AG08396 (cell line): ENCODE measurements at places on chromosomes 2 and 18.
A peak's percentile ranks its signal among the peaks of the same experiment; 100 is the strongest.

DNA sequence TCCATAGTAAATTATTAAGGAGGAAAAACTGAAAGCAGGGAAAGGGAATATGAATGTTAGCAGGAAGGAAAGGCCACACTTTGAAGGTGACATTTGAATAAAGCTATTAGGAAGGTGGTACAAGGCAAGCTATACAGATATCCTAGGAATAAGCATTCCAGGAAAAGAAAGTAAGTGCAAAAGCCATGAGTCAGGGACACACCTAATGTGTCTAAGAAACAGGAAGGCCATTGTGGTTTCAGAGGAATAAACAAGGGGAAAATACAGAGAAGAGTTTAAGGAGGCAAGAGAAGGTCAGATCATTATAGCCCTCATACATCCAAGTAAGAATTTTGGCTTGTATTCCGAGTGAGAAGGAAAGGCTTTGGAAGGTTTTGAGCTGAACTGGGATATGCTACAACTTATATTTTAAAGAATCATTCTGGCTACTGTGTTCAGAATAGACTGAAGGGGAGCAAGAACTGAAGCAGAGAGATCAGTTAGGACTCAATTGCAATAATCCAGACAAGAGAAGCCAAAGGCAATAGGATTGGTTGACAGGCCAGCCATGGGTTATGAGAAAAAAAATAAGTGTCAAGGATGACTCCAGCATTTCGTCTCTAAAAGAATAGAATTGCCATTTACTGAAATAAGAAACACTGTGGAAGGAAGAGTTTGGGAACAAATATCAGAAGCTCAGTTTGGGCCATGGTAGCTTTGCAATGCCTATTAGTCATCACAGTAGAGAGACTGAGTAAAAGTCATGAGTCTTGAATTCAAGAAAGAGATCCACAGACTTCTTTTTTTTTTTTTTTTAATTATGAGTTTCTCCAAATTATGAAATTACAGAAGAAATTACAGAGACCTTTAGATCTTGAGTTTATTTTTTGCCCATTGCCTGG is 11.3 kb downstream of the RAD51AP2 start:
- DNase-seq: no peak

GRCh38 chr2:28175028-28175427 is 217.6 kb upstream of the FOSL2 start:
- DNase-seq: no peak

DNA sequence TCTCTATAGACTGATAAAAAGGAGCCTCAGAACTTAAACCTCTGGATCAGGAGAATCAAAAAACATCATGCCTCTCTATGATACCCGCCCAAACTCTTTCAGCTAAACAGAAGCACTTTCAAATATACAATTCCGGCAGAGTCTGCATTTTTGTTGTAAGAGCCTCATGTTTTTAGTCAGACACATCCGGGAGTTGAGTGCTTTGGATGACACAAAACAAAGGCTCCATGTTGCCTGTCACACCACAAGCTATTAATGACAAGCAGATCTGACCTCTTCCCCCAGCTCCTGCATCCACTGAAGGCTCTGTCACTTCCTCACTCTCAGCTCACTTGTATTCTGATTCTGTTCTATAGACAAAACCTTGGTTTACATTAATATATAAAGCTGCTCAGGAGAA is 33.2 kb downstream of the SLC38A11 start:
- DNase-seq: peak; percentile 18

GRCh38 chr2:49123600-49123999 is 30.7 kb downstream of the FSHR start:
- DNase-seq: no peak

- no peak for DNase-seq
These were observed 208.4 kb downstream of the ZNF407 start for GRCh38 chr18:74806073-74806472.

GRCh38 chr2:219709331-219709761 is 81.9 kb downstream of the SLC4A3 start:
- no peak for DNase-seq

DNA sequence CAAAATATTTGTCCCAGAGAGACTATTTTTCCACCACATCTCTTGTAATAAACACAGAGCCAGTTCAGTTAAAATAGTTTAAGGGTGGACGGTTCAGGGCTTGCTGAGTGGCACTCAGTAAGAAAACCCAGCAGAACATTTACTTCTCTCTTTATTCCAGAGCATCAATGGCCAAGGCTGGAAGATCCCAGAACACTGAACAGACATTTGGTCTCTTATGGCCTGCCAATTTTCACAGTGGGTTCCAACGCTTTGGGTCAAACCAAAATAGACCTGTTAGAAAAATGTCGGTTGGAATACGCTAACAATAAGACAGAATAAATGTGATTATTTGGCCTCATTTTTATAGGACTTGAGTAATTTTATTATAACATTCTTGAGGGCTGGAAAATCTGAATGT is 580.3 kb upstream of the TMEFF2 start:
- DNase-seq: no peak

DNA sequence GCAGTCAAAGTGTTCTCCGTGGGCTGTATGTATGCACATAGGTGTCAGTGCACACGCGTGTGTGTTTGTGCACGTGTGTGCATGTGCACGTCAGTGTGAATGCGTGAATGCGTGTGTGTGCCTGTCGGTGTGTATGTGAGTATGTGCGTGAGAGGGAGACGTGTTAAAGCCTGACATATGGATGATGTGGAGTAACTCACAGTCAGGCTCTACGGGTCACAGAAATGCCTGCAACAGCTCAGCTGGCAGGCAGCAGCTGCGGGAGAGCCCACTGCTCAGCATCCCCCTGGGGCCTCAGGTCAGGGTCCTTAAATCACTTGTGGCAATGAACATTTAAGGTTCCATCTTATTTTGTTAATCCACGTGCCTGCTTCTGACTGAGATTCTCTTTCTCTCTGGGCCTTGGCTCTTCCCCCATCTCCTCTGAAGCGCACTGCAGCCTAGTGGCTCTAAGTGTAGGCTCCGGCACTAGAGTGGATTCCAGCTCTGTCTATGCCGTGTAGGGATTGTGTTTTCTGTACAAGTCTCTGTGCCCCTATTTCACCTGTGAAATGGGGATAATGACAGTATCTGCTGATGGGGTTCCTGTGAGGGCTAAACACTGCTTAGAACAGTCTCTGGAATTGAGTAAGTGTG is 63.0 kb downstream of the DYSF start:
- DNase-seq: no peak

GRCh38 chr2:47658646-47659320 is 124.2 kb upstream of the MSH6 start:
- DNase-seq: no peak

DNA sequence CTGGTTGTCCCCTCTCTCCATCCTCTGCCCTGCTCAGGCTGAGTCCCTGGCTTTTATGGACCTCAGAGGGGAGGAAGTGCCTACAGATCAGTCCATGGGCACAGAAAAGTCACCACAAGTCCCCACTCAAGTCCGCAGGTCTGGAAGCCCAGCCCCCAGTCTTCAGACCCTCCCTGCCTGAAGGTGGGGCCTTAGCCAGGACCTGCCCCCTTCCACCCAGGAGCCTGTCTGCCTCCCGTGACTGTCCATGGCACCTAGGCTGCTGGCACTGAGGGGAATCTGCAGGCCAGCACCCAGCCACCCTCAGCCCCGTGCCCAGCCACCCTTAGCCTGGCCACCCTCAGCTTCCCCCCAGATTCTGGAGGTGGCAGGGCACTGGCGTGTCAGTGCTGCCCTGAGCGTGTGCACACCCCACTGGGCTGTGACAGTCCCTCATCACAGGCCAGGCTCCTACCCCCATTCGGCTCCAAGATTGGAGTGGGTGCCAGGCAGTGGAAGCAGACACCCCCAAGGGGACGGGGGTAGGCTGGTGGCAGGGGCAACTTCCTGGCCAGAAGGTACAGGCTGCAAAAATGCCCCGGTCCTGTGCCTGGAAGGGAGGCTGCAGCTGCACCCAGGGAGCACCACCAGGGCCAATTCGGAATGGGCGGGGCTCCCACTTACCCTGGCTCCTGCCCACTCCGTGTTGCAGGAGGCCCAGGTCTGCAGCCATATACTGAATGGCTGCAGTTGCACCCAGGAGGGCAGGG is 154.7 kb upstream of the RMP24 start:
- DNase-seq: no peak

GRCh38 chr2:155574941-155575340 is 757.6 kb downstream of the NR4A2 start:
- DNase-seq: no peak

- DNase-seq: peak; percentile 65
These were observed 8.1 kb downstream of the LBH start for GRCh38 chr2:30239308-30239985.

GRCh38 chr2:20057268-20057667 is 5.8 kb upstream of the LAPTM4A start:
- no peak for DNase-seq

DNA sequence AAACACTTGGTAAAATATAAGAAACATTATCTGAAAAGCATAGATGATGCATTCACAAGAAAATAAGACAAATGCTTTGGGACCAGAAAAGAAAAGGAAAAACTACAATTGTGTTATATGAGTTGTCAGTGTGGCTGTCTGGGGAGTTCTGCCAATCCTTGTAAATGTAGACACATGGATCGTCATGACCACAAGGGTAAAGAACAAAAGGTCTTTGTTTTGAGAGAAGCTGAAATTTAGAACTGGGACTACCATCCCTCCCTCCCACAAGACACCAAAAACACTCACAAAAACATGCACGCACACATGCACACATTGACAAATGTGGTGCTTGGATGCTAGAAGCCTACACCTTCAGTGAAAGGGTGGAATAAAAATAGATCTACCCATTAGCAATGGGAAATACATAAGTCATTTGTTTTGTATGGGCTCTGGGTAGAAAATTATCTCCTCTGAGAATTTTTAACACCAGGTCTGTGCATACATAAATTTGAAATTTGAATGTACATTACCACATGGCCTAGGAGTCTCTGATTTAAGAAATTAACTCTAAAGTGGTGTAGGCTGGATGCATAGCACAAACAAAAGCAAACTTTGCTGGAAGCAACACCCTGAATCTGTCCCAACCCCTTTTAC is 266.2 kb upstream of the SLC39A10 start:
- DNase-seq: no peak

GRCh38 chr18:61948846-61949438 is 56.1 kb upstream of the RNF152 start:
- DNase-seq: no peak

DNA sequence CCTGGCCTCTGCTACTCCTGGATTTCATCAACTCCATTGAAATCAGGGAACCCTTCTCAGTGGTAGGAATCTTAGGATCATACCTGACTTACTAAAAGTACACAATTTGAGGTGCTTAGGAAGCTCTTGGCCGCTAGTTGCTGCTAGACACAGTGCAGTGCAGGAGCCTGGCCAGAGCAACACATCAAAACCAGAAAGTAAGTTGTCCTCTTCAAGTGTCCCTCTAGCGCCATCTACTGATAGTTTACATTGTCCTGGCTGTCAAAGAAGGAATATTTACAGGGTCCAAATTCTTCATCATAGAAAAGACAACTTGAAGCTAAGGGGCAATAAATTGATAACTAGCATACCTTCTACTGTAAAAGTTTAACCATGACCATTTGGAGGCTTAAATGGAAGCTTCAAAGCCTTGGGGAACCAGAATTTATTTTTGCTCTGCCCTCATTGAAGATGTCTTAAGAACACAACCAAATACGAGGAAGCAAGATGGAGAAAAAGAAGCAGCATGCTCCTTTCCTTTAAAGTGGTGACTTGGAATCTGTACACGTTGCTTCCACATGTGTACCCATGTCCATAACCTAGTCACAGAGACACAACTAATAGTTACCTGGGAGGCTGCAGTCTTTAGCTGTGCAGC is 889.1 kb upstream of the GCFC2 start:
- DNase-seq: peak; percentile 12

GRCh38 chr2:175103191-175103590 is 64.8 kb downstream of the ATF2 start:
- no peak for DNase-seq

GRCh38 chr2:230520875-230521155 is 104.8 kb downstream of the SP100 start:
- no peak for DNase-seq

DNA sequence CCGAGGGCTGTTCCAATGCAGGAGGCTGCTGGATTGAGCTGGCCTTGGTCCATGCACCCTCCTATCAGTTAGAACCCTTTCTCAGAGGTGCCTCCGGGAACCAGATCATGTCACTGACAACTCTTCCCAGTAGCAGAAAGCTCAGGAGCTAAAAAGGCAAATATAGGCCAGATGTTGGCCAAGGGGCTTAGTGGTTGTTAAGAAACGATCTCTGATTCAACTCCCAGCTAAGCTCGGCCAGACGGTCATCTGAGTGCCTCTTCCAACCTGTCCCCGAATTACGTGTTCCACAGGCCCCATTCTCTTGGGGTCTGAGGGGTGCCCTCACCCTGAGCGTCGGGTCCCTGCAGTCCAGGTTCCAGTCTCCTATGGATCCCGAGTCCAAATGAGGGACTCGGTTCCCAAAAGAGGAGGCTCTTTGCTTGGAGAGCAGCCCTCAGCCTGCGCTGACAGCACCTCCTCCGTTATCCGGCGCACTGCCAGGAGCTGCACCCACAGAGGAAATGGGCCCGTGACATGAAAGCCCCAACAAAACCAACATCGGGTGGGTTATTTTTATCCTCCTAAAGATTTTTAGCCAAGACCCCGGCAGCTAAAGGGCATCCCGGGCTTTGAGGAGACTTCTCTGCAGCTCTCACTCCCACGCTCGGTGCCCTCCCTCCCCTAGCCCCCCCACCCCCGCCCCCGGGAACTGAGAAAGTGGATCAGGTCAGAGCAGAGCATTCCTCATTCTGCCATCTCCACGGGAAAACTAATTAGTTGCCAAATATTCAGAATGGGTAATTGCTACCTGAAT is 106.6 kb upstream of the ID2 start:
- no peak for DNase-seq

- no peak for DNase-seq
These were observed 54.1 kb downstream of the ADNP2 start for GRCh38 chr18:80163183-80163582.

- peak; percentile 60 for DNase-seq
These were observed 436.7 kb downstream of the ZEB2 start for GRCh38 chr2:144083211-144083610.

- DNase-seq: no peak
These were observed 38.6 kb downstream of the SNORC start for GRCh38 chr2:232908695-232909094.

DNA sequence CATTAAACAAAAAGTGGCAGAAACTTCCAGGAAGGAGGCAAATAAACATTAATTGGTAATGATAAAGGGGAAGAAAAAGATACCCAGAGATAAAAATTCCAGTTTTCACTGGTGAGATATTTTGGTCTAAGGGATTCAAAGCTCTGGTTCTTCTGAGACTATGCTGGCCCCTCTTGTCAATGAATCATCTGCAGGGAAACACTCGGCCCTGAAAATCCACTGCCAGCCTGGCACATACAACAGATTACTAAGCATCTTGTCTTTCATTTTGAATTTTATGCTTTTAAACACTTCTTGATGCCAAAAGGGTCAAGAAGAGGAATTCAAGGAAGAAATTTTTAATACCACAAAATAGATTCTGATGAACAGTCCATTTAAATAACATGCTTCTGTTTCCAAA is 1603.8 kb upstream of the ZEB2 start:
- DNase-seq: no peak

- no peak for DNase-seq
These were observed 117.2 kb downstream of the COL6A3 start for GRCh38 chr2:237296756-237297155.

GRCh38 chr2:110116033-110116710 is 550 bp upstream of the MALL start:
- peak; percentile 72 for DNase-seq
